ENCODE measurements at places on chromosomes 13 and 19.
A peak's percentile ranks its signal among the peaks of the same experiment; 100 is the strongest.

GRCh38 chr13:26601669-26602068, 44.2 kb downstream of the WASF3 start:
- DNase-seq, result no peak

GRCh38 chr13:46342538-46342937, 44.5 kb downstream of the RUBCNL start:
- DNase-seq, result no peak

- DNase-seq, result no peak
Observed at GRCh38 chr19:39483141-39483540, 2.5 kb downstream of the TIMM50 start.

DNA sequence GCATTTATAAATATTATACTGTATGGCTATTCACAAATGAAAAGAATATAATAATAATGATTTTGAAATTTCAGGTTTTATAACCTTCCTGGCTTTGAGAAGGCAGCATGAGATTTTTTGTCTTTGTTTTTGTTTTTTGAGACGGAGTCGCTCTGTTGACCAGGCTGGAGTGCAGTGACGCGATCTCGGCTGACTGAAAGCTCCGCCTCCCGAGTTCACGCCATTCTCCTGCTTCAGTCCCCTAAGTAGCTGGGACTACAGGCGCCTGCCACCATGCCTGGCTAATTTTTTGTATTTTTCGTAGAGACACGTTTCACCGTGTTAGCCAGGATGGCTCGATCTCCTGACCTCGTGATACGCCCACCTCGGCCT, 64.1 kb downstream of the ZNF429 start:
- DNase-seq, result peak; percentile 44

GRCh38 chr19:49894879-49895565, 1.7 kb downstream of the IL4I1 start:
- DNase-seq, result peak; percentile 50

DNA sequence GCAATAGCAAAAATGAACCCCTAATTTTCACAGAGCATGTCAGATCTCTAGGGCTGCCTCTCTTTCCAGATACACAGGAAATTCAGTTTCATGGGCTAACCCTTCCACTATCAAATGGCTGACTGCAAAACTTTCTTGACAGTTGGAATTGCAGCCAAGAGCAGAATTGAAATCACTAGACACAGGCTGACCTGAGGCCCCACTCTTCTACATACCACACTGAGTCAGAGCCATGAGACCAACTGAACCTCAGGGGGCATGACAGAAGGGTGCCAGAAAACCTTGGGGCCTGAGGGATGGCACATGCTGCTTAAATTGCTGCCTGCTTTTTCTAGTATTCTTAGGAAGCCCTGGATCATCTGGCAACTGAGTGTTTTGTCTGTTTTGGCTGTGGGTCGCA, 1.7 kb upstream of the DLEU7 start:
- DNase-seq, result no peak

GRCh38 chr19:45798995-45799517, 6.4 kb upstream of the DMWD start:
- DNase-seq, result peak; percentile 65

DNA sequence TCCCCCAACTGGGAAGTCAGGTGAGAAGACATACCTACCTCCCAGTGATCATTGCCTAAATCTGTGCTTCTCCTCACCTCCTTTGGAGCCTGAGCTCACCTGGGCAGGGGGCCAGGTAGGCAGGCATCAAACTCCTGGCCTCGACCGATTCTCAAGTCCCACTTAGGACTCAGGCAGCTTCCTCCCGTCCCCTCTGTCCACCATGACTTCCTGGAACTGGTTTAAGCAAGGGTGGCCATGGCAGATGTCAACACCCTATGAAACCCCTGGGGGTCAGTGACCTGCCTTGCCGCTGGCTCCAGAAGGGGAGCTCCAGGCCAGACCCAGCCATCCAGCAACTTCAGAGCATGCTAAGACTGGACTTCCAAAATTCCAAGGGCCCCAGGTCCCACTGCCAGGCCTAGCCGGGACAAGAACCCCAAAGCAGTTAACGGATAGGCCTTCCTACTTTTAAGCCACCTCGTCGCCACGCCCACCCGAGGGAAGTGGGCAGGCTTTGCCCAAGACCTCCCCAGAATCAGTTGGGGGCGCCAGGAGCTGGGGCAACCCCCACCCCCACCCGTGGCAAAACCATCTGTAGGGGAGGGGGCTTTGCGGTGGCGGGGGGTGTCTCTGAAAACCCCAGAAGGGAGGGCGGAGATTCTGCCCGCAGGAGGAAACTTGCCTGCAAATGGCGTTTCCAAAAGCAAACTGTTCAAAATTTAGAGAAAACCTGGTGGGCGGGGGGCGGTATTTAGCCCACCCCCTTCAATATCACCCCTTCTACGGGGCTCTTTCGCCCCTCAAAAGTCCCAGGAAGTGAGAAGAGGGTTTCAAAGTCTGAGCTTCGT, 657 bp downstream of the PLIN3 start:
- peak; percentile 49 for DNase-seq

DNA sequence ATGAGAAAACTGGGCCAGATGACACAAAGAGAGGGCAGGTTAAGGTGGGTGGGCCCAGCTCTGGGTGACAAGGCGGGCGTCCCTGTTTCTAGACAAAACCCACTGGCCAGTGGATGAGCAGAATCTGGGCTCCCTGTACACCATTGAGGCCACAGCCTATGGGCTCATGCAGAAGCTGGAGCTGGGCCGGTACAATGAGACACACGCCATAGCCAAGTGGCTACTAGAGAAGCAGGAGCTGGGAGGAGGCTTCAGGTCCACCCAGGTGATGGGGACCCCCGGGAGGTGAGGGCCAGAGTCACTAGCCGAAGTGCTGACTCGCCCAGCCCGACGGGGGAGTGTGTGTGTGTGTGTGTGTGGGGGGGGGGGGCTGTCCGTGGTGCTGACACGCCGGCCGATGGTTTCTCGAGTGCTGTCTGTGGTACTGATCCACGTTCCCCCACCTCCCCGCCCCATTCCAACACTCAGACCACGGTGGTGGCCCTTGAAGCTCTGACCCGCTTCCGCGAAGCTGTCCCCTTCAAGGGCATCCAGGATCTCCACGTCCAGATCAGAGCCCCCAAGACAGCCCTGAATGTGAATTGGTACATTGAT, 24.3 kb upstream of the SHFL start:
- no peak for DNase-seq

GRCh38 chr13:56351041-56351440, 789.7 kb upstream of the PRR20A start:
- DNase-seq, result no peak

- DNase-seq, result no peak
Observed at GRCh38 chr19:5563935-5564612, 3.7 kb downstream of the TINCR start.

GRCh38 chr13:45179428-45179827, 21.4 kb downstream of the KCTD4 start:
- DNase-seq, result no peak

- DNase-seq, result no peak
Observed at GRCh38 chr13:20051366-20051765, 92.8 kb downstream of the ZMYM2 start.

- DNase-seq, result no peak
Observed at GRCh38 chr13:73542446-73542845, 483.6 kb downstream of the KLF5 start.

DNA sequence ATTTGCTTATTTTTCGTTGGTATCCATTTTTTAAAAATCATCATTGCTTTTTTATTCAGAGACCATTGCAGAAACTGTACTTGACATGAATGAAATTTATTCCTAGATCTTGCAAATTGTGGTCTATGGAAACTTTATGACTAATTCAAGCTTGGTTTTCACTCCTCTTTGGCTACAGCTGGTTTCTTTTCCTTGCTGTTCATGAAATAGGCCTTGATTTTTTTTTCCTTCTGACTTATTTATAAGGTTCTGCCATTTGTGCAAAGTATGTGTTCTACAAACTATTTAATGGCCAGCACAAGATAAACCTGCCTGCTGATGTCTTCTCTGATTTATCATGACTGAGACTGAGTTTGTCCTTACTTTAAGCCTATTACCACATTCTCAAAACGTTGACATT, 764.0 kb upstream of the SLITRK5 start:
- no peak for DNase-seq

- no peak for DNase-seq
Observed at GRCh38 chr13:47639738-47640447, 361.2 kb downstream of the SUCLA2 start.

DNA sequence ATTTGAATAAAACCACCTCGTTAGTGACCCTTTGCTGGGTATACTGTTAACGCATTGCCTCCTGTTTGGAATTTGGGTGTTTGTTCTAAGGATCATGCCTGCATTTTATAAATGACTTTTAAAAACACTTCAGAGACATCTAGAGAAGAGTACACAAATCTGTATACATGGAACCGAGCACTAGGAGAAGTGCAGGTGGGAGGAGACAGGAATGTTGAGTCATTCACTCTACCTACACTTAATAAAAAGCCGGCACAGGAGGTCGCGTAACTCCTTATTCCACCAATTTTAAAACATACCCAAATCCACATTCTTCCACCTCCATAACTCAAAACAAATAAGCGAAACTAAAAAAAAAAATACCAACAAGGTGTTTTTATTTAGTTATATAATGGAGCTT, 48.6 kb downstream of the FGF9 start:
- no peak for DNase-seq

DNA sequence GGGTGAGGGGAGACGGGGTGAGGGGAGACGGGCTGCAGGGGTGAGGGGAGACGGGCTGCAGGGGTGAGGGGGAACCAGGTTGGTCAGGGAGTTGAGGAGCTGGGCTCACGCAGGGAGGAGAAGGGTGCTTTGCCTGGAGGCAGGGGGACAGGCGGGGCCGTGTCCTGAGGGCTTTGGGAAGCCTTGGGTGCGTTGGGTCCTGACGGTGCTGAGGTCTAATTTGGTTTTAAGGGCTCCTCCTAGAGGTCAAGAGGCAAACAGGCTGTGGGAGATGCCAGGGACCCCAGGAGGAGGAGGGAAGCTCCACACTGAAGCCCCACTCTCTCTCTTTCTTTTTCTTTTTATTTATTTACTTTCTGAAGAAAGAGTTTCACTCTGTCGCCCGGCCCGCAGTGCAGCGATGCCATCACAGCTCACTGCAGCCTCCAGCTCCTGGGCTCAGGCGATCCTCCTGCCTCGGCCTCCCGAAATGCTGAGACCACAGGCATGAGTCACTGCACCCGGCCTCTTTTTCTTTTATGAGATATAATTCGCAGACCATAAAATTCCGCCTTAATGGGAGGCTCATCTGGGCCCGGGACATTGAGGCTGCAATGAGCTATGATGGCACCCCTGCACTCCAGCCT, 9.3 kb upstream of the MISP start:
- no peak for DNase-seq

- DNase-seq, result no peak
Observed at GRCh38 chr19:41273076-41273475, 8.9 kb downstream of the HNRNPUL1 start.

DNA sequence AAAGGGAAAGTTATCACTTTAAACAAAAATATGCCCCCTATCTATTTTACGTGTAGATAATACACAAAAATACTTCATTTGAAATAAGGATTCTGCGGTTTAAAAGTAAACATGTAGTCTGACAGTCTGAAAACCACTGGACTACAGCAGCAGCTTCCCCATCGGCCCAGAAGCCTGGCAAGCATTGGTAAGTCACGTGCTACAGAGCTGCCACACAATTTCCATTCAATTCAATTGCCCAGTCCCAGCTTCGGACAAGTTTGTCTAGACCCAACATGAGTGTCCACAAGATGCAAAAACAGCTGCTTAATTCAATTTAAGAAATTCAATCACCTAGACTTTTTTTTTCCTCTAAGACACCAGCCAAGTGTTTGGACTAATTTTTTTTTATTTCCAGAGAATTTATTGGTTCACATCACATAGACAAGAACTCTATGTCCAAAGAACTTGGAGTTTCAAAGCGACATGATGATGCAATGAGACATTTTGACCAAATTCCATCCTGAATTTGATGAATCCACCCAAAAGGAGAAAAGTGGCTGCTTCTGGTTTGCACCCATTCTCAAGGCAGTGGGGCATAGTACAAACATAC, 458.9 kb downstream of the COG6 start:
- no peak for DNase-seq

GRCh38 chr19:47486900-47487299, 2.9 kb upstream of the KPTN start:
- DNase-seq, result no peak

DNA sequence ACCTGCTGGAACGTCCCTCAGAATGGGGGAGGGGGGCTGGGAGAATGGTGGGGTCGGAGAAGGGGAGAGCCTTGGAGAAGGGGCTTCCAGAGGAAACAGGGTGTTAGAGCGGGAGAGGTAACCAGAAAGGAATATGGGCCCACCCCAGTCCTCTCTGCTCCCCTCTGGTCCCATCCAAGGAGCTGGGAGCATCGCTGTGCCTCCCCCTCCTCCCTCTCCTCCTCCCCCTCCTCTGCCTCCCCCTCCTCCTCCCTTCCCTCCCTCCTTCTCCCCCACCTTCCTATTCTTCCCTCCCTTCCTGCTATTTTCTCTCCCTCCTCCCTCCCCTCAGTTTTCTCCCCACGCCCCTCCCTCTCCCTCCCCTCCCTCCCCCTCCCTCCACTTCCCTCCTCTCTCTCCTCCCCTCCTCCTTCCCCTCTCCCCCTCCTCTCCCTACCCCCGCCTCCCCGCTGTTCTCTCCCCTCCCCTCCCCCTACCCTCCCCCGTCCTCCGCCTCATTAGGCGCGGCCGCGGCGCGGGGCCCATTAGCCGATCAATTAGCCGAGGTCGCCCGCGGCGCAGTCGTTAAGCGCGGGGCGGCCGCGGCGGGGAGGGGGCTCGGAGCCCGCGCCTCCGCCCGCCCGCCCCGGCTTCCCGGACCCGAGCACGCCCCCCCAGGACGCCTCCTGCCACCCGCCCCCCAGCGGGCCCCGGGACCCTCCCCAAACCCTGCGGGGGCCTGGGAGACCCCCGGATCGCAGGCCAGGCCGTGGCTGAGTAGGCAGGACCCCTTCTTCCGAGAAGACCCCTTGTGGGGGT, 15.4 kb downstream of the TLE5 start:
- DNase-seq, result no peak

- no peak for DNase-seq
Observed at GRCh38 chr19:24000656-24001055, 86.0 kb downstream of the ZNF726 start.

DNA sequence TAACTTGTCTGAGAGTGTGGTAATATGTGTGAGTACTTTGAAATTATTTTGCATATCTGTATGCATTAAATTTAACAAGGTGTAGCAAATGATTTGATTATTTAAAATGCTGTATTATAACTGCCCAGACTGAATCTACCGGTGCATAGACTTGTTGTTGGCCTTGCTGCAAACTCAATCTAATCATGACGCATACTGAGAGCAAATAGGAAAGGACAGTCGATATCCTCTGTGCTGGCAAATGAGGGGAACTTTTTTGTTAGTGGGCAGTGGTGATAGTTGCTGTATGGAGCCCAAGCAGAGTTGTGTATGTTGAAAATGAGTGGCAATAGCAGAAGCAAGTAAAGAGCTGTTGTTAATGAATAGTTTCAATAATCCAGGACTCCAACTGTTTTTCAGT, 127.4 kb downstream of the LMO7 start:
- DNase-seq, result no peak

GRCh38 chr19:29676586-29676985, 11.3 kb downstream of the PLEKHF1 start:
- DNase-seq, result no peak

DNA sequence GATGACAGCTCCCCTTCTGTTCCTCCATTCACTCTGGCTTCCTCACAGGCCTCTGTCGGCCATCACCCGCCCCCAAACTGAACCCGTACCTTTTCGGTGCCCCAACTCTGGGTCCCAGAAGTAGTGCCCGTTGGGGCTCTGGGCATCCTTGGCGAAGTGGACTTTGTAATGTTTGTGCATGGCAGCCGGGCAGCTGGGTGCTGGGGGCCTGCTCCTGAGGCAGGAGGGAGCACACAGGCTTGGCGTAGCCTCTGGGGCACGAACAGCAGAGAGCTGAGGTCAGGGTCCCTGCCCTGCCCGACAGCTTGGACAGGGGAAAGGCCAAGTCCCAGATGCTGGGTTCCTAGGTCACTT, 834 bp downstream of the NKPD1 start:
- no peak for DNase-seq

All from activated CD4-positive, CD25-positive, alpha-beta regulatory T cell treated with anti-CD3 and anti-CD28 coated beads, Interleukin-2, amount 50 U/mL, for 72 hours (primary cell).